ENCODE measurements at places on chromosomes 7 and 10. TPM values are rescaled to one million over a fixed set of nuclear protein-coding genes. Genes with fewer than 3 reads are reported as not detected.

DNA sequence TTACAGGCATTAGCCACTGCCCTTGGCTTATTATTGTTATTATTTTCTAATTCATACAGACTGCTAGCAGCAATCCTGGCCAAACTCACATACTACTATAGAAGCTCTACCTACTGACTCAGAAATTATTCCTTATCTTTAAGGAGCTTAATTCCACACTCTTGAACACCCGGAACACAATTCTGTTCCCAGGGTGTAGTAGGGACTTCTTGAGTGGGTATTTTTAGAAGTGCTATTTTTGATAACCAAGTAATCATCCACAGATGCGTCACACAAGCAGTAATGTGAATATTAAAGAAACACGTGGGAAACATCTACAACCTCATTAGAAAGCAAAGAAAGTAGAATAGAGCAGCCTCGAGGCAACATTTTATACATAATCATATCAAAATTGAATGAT is 149.2 kb downstream of the PTEN start:
- H3K27ac ChIP-seq, result no peak overlapping the region
- no peaks in the 10 kb centered on the region for H3K27me3 ChIP-seq
- no peak for DNase-seq
- H3K4me1 ChIP-seq, result no peaks in the 10 kb centered on the region

DNA sequence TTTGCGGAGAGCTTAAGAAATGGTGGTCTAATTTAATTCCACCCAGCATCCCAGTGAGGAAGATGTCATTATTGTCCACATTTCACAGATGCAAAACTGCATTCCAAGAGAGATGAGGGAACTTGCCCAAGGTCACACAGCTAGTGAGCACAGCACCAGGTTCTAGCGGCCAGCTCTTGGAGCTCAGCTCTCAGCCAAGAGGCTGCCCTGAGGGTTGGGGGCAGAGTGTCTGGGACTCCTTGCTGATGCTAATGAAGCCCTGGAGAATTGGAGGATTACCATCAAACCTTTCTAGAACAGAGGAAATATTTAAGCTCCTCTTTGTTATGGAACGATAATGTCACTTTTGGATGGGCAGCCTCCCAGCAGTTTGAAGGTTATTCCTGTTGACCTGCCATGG is 48.0 kb downstream of the PLPP4 start:
- H3K4me1 ChIP-seq, result no peaks in the 10 kb centered on the region
- DNase-seq, result no peak
- H3K4me3 ChIP-seq, result no peak overlapping the region
- H3K27ac ChIP-seq, result no peak overlapping the region

The PYROXD2 gene
- total RNA-seq, result 22.8 TPM

The FAM131B gene
- 1.2 TPM for total RNA-seq

All from tibial nerve (tissue), 4 donors.